ENCODE measurements at places on chromosomes 6 and 20.

- DNase-seq: no peak
These were observed 751.0 kb downstream of the CD109 start for GRCh38 chr6:74447013-74447412.

- DNase-seq: no peak
These were observed 19.2 kb downstream of the BLTP3A start for GRCh38 chr6:34810936-34811632.

- no peak for DNase-seq
These were observed 38.6 kb upstream of the EYS start for GRCh38 chr6:65745614-65746013.

- no peak for DNase-seq
These were observed 87.8 kb downstream of the GMDS start for GRCh38 chr6:2157441-2158127.

GRCh38 chr20:62039738-62040137 is 25.9 kb downstream of the TAF4 start:
- no peak for DNase-seq

GRCh38 chr20:54227241-54227640 is 19.4 kb downstream of the PFDN4 start:
- no peak for DNase-seq

GRCh38 chr20:39468703-39469102 is 506.6 kb downstream of the DHX35 start:
- DNase-seq: no peak

DNA sequence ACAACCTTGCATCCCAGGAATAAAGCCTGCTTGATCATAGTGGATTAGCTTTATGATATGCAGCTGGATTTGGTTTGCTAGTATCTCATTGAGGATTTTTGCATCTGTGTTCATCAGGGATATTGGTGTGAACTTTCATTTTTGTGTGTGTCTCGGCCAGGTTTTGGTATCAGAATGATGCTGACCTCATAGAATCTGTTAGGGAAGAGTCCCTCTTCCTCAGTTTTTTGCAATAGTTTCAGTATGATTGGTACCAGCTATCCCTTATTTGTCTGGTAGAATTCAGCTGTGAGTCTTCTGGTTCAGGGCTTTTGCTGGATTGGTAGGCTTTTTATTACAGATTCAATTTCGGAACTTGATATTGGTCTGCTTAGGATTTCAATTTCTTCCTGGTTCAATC is 132.5 kb downstream of the ZFAND3 start:
- no peak for DNase-seq

DNA sequence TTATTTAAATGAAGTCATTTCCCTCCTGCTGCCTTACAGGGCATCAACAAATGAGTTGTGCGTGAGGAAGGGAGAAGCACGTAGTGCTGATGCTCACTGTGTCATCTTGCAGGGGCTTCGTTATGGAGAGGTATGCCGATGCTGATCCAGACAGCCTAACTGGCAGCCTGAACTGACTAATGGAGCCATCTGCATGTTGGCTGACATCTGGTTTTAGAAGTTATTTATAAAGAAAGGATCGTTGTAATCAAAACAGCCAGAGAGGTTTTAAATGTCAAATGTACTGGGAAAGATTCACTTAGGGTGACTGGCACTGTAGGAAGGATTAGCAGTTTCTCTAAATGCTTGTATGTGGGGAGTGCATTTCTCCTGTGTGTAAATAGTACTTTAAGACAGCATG is 54.6 kb downstream of the FARS2 start:
- no peak for DNase-seq

DNA sequence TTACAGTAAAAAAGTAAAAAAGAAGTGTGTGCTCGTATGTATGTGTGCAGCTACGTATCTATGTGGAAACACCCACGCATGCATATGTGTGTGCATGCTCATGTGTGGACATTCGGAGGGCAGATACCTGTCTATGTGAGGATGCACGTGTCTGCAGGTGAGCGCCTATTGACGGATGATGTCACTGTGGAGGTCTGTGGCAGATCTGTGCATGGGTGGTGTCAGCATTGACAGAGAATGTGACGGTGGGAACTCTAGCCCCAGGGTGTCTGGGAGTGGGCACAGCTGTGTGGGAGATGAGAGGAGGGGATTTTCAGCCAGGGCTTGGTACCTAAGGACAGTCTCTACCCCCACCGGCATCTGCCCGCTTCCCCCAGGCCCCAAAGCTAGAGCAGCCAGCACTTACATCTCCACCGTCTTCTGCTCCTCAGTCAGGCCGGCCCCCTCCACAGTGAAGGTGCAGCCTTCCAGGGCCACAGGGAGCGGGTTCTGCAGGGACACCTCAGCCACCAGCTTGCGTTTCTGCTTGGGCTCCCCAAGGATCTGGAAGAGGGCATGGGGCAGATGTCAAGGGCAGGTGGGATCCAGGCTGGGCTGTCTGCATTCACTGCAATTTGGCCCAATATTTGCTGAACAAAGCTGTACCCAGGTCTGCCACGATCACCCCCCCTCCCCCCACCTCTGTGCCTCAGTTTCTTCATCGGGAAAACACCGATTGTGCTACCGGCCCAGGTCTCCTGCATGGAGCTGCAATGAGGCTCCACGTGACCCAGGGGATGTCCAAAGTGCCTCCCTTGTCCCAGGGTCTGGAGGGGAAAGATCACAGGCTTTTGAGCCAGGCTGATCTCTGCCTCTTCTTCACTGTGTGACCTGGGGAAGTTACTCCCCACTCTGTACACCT is 34.1 kb downstream of the TGM2 start:
- DNase-seq: no peak

- DNase-seq: no peak
These were observed 250.5 kb downstream of the ESR1 start for GRCh38 chr6:152057832-152058498.

- DNase-seq: no peak
These were observed 327.0 kb downstream of the NRN1 start for GRCh38 chr6:5679691-5680090.

- no peak for DNase-seq
These were observed 449.8 kb downstream of the HACE1 start for GRCh38 chr6:104409913-104410312.

DNA sequence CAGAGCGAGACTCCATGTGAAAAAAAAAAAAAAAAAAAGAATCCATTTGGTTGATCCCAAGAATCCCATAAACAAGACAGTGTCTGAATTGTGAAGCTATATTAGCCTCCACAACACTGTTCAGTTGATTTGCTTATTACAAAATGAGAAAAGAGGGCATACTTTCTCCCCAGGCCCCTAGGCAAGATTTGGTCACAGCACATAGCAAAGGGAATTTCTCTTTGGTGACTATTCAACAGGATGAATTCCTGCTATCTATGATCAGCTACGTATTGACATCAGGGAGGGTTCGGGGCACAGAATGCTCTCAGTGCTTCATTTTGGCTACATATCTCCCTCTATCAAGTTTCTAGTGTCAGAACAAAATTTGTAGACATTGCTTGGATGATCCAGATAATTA is 20.2 kb upstream of the SLC22A3 start:
- DNase-seq: no peak

DNA sequence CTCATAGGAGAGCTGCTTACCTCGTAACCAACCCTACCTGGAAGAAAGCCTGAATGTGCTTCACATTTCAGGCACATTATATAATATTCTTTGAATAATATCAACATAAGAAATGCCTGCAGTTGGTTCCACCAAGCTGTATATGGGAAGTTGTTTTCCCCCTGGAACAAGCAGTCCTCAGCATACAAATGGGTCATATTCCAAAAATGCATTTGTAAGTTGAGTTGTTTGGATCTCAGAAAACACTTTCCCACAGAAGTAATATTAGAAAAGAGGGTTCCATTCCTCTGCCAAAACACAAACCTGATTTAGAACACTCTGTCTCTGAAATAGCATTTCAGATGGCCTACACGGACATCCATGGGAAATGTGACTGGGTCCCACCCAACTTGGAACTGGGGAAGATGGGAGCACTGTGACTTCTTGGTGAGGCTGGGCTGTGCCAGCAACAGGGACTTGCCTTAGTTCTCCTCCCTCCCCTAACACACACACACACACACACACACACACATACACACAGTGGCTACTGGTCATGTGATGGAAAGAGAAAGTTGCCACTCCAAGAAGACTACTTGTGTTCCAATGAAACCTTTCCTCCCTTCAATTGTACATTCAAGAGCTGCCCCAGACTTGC is 11.4 kb upstream of the RCAN2 start:
- DNase-seq: no peak

DNA sequence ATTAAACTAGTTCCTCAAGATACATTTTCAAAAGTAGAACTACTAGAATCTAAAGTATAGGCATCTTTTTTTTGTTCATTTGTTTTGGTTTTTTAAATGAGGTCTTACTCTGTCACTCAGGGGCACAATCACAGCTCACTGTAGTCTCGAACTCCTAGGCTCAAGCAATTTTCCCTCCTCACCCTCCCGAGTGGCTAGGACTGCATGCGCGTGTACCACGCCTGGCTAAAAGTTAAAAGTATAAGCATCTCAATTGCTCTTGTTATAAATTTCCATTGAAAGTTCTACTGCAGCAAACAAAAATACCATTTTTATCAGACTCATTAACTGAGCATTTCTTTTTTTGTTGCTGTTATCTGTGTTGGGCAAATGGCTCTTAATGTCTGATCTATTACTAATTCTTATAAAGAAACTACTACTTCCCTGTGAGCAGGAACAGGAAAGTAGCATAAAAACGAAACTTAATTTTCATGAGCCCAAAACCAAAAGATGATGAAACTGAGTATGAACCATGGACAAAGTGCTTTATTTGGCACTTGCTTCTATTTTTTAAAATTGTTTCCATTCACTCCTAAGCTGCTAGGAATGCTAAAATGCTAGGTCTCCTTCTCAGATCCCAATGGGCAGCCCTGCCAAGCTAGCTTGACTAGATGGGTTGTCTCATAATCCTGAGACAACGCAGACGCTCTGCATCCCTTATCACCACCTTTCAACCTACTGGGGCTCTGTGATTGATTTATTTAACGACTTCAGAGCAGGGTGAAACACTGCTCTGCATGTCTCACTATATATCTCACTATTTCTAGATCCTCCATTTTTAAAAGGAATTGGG is 36.9 kb downstream of the TRPC4AP start:
- DNase-seq: no peak

DNA sequence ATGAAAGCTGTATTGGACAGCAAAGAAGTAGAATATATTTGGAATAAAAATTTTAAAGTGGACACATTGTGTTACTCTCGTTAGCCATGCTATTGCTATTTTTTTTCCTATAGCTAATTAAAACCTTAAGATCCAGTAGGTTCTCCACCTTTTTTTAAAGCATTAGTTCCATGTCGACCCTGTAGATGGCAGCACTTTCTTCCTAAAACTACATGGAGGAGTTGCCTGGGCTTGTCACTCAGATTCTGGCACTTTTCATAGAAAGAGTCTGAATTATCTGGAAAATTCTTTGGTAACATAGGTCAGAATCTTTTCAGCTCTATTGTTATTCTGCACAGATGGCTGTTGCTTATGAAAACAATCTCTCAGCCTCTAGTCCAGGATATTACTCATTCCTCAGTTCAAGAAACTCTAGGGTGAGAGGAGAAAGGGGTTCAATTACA is 42.0 kb upstream of the ESR1 start:
- peak; percentile 44 for DNase-seq

DNA sequence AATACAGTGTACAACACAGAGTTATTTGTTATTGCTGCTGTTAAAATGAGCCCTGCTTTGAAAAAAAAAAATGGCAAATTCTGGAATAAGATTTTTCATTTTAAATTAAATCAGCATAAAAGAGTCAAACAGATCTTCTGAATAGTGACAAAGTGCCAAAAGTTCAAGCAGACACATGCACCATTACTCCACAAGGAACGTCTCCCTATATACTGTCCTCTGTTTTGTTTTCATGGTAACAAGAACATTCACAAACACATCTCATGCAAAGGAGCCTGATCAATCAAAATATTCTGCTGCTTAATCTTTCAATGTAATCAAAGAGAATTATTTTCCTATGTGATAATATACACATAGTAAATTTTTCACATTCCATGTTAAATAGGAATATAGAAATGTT is 2.7 kb downstream of the HIVEP2 start:
- DNase-seq: no peak

DNA sequence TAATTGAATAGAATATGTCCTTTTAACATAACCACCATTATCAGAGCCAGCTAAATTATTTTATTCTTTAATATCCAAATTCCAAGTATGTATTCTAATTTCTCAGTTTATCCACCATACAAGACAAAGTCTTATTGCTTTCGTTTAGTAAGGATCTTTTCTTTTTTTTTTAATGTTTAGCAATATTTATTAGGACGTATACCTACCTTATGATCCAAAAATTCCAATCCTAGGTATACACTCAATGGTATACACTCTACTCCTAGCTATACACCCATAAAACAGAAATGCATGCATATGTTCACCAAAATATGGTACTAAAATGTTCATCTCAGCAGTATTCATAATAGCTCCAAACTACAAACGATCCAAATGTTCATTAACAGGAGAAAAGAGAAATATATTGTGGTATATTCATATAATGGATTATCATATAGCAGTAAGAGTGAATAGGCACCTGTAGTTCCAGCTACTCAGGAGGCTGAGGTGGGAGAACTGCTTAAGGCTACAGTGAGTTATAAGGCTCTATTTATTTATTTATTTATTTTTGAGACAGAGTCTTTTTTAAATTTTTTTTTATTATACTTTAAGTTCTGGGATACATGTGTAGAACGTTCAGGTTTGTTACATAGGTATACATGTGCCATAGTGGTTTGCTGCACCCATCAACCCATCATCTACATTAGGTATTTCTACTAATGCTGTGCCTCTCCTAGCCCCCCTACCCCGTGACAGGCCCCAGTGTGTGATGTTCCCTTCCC is 17.3 kb downstream of the TNFAIP3 start:
- DNase-seq: no peak

DNA sequence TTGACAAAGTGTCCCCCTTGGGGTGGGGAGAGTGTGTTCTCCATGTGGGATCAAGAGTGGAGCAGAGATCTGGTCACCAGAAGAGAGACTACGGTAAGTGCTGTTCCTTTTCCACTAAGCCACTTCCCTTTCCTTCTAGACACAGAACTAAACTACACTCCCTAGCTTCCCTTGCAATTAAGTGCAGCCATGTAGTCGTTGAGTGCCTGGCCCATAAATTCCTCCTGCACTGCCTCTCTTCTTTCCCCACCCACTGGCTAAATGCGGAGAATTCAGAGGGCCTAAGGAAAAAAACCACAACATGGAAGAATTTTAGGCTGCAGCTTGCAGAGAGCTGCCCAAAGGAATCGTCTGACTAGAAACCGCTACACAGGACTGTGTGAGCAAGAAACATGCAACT is 1.5 kb downstream of the WDR27 start:
- DNase-seq: no peak
